ENCODE measurements at places on chromosomes 2 and 18.

GRCh38 chr18:5983488-5983887 lies 88.2 kb upstream of the TMEM200C start:
- no peak for DNase-seq

DNA sequence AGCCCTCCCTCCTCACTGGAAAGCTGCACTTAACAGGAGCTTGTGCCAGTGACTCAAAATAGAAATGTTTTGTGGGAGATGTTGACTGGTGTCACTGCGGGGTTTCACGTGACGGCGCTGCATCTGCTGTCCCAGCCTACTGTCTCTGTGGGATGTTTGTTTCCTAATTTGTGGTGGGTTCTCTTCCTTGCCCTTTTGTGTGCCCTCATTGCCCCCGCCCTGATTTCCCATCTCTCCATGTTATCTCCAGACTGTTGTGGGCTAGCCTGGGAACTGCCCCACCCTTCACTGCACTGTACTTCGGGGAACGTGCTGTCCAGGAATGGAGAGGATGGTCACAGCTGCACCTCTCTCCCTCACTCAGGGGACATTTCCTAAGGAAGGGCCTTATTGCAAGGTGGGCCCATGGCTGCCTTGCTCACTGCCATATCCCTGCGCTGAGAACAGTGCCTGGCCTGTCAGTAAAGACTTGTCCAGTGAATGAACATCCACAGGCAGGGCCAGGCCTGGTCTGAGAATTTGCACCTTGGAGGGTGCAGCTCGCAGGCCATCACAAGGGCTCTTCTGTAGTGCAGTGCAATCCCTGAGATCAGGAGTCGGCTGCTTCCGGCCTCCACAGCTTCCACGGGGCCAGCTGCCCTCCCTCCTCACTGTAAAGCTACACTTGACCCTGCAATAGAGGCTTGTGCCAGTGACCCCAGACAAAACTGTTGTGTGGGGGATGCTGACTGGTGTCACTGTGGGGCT lies 18.1 kb downstream of the ZAP70 start:
- DNase-seq: no peak

- peak; percentile 11 for DNase-seq
Measured at GRCh38 chr2:119106301-119106897, 52.2 kb downstream of the C1QL2 start.

DNA sequence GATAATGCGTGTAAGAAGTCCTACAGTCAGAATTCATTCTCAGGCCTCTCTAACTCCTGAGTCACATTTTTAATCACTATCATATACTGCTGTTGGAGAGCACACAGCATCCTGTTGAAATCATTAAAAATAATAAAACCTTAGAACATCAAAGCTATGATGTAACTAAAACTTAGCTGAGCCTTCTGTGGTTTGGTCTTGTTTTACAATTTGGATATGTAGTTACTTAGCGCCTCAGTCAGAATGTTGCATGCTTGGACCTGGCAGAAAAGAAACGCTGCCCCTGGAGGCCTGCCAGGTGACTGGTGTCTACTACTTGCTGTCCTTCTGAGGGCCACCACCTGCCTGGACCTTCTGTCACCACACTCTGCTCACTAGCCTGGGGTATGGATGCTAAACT lies 261.1 kb upstream of the RASGRP3 start:
- no peak for DNase-seq

DNA sequence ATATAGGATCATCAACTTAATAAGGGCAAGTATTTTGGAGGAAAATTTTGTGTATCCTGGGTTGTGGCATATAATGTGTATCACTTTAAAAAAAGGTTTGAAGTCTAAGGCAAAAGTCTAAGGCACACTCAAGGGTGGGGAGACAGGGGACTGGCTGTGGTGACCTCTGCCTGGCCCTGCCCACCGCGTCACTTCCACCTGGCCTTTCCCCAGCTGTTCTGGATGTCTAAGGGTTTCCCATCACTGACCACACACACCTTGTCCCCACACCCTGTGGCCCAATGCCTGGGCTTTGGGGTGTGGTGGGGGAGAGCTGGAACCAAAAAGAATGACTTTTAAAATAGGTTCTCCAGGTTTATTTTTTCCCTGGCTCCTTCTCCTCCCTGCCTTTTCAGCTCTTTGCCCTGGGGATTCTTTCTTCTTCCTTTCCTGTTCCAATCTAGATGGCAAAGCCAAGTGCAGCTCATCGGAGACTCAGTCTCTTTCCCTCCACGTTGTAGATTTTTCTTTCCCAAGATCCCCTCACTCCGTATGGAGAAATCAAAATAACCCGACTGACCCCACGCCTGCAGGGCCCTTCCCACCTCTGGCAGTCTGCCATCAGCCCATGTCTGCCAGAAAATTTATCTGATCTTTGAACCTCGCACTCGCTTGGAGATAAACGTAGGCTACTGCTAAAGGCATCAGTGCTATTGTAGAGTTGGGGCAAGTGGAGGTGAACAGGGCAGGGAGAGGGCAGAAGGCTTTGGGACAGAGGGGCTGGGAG lies 257.2 kb downstream of the DYSF start:
- DNase-seq: no peak

DNA sequence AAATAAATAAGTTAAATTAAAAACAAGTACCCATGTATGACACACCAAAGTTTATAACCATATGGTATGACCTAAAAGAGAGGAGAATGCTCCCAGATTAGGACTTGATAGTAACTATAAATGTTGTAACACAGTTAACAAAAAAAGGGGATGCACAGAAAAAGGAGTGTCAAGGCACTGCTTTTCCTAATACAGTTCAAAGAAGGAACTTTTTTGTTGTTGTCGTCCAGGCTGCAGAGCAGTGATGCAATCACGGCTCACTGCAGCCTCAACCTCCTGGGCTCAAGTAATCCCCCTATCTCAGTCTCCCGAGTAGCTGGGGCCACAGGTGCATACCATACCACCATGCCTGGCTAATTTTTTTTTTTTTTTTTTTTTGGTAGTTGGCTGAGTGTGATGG lies 2.7 kb downstream of the NARS1 start:
- DNase-seq: no peak

GRCh38 chr2:120703330-120703994 lies 32.2 kb upstream of the GLI2 start:
- no peak for DNase-seq

GRCh38 chr2:23220513-23221094 lies 164.4 kb upstream of the KLHL29 start:
- DNase-seq: no peak

GRCh38 chr2:224404796-224405195 lies 2.9 kb upstream of the FAM124B start:
- DNase-seq: no peak

DNA sequence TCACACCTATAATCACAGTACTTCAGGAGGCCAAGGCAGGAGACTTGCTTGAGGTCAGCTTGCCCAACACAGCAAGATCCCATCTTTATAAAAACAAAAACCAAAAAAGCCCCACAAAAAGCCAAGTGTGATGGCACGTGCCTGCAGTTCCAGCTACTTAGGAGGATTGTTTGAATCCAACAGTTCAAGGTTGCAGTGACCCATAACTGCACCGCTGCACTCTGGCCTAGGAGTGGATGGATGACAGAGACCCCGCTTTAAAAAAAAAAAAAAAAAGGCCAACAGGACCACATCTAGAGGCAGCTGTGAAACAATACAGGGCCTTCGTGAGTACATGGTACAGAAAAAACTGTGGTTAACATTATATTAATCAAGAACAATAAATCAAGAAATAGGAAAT lies 56.2 kb downstream of the PRPF40A start:
- DNase-seq: no peak

GRCh38 chr2:61045226-61045625 lies 20.4 kb upstream of the SANBR start:
- no peak for DNase-seq

Data from activated naive CD4-positive, alpha-beta T cell (primary cell).